ENCODE measurements at places on chromosomes 1 and 21. TPM values are rescaled to one million over a fixed set of nuclear protein-coding genes. Genes with fewer than 3 reads are reported as not detected.

DNA sequence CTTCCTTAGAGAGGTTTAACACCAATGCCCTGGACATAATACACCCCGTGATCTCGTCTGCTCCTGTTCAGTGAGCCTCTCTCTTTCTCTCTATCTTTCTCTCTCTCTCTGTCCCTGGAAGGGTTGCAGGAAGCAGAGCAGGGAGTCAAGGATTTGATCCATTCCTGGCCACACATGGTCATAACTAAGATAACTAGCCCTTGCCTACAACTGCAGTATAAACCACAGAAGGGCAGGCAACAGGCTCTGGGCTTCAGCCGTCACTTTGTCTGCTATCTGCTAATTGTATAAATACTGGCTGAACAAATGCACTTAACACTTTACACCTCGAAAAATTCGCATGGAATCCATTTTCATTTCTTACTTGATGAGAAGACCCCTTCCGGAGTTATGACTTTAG lies 357.5 kb upstream of the RUNX1 start:
- DNase-seq, result no peak

DNA sequence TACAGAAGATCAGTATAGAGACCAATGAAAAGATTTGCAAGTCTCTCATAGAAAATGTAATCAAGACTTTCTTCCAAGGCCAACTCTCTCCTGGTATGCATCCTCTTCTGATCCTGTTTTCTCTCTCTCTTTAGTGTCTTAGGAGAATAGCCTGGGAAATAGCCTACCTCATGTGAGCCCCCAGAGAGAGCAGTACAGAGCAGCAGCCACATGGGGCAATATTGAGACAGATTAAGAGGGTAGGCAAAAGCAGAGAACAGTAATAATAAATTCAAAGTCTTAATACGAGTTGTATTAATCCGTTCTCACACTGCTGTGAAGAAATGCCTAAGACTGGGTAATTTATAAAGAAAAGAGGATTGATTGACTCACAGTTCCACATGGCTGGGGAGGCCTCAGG lies 61.4 kb downstream of the RNASEL start:
- no peak for DNase-seq

- DNase-seq, result no peak
Observed at GRCh38 chr1:34167389-34167788, 2.4 kb upstream of the CSMD2 start.

Gene ABCA4
- 1.0 TPM for total RNA-seq

Gene SORT1
- 22.9 TPM for total RNA-seq

DNA sequence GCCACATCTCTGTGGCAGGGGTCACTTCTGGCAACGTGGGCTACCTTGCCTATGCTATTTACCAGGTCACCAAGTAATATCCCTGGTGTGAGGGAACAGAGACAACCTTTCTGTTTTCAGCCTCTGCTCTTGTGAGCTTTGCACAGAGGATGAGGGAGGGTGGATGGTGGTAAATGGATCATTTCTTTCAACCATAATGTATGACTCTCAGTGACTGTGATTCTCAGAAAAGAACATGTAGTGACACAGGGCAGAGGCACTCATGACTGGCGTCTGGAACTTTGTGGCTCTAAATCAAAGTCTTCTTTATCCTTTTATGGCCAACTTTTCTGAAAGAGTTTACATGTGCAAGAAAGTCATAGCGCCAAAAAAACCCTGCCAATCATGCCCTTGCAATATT lies 153.5 kb upstream of the USP24 start:
- DNase-seq, result no peak

Gene PGLYRP4
- total RNA-seq, result not detected

- DNase-seq, result peak; percentile 62
Observed at GRCh38 chr21:38219049-38219628, 37.7 kb upstream of the KCNJ15 start.

GRCh38 chr1:31155216-31155806 lies 84.4 kb downstream of the NKAIN1 start:
- peak; percentile 56 for DNase-seq

GRCh38 chr21:31399591-31399990 lies 55.5 kb upstream of the TIAM1 start:
- DNase-seq, result no peak

Data from uterus (tissue), 4 donors.